ENCODE measurements at places on chromosomes 6 and 20. TPM values are rescaled to one million over a fixed set of nuclear protein-coding genes. Genes with fewer than 3 reads are reported as not detected.

- DNase-seq = no peak
These were observed 576.3 kb downstream of the RNF144B start for GRCh38 chr6:18963439-18963838.

DNA sequence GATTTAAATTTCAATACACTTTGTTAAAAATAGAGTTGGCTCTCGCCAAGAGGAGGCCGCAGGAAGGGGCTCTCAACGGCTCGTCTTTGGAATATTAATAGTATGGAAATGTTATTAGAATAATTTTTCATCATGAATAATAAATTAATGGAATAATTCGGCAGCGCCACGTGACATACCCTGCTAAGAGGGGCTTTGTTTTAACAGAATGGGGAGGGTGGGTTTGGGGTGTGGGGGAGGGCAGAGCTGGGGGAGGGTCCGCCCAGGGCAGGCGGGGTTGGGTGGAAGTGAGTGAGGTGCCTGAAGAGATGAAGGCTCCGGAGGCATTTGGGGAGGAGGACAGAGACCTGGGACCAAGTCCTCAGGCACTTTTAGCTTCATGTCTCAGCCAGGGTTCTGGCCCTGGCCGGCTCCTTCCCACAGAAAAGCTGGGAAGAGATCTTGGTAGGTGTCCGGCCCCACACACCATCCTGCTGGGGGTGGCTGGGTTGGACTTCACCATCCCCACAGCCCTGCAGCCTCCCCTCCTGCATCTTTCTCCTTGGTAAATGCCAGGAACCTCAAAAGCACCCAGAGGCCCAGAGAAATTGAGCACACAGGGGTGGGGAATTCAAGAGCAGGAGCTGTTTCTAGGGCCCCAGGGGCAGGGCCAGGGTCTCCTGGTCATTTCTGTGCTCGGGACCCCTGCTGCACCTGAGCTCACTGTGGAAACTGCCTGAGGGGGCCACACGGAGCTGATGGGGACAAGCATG is 93.6 kb upstream of the BHLHE23 start:
- no peak for DNase-seq

The NRSN1 gene
- total RNA-seq = 0.29 TPM

The PXDC1 gene
- total RNA-seq = 77.1 TPM

All from stomach (tissue), 19 donors.